ENCODE measurements at places on chromosomes 6 and 20.

- peak; percentile 96 for DNase-seq
Measured at GRCh38 chr20:32819992-32820697, 391 bp downstream of the MAPRE1 start.

GRCh38 chr20:52432740-52433139 lies 241.2 kb upstream of the ZFP64 start:
- no peak for DNase-seq

GRCh38 chr20:36454698-36455427 lies 86.5 kb upstream of the MYL9 start:
- no peak for DNase-seq

GRCh38 chr6:113380591-113380990 lies 476.6 kb upstream of the MARCKS start:
- DNase-seq, result no peak

DNA sequence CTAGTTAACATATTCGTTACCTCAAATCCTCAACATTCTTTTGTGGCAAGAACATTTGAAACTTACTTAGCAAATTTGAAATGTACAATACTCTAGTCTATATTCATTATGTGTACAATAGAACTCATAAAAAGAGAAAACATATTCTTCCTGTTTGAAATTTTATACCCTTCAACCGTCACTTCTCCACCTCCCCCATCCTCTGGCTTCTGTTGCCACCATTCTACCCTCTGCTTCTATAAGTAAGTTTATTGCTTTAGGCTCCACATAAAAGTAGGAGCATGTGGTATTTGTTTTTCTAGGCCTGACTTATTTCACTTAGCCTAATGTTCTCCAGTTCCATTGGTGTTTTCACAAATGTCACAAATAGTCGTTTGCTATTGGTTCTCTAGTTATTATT lies 205.3 kb downstream of the TENT5A start:
- DNase-seq, result no peak

- no peak for DNase-seq
Measured at GRCh38 chr6:169859978-169860703, 108.7 kb downstream of the ERMARD start.

GRCh38 chr20:63911176-63911575 lies 16.2 kb downstream of the DNAJC5 start:
- no peak for DNase-seq

DNA sequence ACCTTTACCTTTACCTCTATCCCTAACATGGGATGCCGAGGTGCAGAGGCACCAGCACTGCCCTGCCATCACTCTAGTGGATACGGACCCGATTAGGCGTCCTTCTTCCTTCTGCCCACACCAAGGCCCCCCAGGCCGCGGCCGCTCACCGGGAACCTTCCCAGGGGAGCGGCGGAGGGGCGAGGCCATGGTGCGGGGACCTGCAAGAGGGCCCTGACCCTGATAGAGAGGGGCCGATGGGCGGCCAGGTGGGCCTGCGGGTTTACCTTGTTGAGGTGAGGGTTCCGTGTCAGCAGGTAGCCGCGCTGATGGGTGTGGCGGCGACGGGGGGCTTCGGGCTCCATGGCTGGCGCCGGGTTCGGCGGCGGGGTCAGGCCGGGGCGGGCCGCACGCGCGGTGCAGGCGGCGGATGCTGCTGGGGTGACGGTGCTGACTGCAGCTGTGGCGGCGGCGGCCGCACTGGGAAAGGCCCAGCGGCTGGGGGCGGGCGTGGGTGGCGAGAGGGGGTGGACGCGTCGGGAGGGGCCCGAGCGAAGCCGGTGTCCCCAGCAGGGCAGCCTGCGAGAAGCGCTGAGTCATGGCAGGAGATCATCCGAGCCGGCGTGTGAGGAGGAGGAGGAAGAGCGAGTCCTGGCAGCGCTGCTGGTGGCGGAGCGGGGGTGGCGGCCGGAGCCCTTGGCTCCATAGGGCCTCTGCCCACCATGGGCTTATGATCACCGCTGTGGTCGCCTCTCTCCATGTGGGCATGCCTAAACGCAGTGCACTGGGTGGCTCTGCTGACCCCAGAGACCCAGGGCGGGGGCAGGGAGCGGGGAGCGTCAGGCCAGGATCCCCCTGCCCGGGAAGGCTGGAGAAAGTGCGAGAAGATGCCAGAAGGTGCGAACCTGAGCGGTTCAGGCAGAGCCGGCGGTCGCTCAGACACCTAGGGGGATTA lies at the start of gene ME1:
Gene ME1 (minus strand): TSS at position 441 of the 934 bp plus-strand sequence. CDS start 97 bp downstream, at position 344.
- peak; percentile 73 for DNase-seq

DNA sequence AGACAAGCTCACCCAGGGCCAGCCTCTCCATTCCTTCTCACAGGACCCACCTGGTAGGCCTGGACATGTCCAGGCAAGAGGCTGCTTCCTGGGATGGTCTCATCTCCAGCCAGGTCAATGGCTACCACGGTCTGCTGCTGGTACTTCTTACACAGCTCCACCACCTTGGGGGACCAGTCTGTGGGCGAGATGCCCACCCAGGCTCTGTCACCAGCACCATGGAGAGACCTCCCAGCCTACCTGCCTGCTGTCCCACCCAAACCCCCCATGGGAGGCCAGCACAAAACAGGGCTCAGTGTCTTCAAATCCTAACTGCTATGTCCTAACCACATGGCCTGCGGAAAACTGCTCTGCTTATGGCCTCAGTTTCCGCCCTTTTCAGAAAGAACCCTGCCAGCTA lies 27.3 kb downstream of the ADA start:
- DNase-seq, result no peak

GRCh38 chr6:135129136-135129856 lies 51.8 kb upstream of the MYB start:
- DNase-seq, result no peak

DNA sequence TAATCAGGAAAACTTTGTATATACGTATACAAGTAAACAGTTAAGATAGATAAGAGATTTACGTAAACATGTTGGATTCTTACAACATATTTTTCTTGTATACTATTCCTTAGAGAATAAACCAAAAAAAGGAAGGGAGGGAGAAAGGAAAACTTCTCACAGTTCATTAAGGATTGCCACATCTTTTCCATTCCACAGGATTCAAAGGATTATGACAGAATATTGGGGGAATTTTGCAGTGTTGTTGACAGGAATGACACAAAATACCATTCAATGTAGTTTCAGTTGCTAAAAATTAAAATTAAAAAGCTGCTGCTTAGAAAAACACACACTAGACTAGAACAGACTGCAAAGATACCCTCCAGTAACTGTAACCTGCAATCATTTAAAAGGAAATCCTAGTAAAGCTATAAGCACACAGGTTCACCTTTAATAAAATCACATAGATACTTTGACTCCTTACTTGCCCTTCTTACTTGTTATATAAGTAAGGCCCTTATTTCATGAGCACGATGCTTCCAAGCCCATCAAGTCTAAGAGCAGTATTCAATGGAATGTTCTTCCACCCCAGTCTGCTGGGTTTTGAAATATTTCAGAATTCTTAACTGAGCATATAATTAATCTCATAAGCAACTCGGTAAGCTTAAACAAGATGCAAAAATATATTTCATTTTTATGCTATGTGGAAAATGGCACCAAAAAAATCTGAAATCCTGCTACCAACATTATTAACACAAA lies 107.8 kb downstream of the SMLR1 start:
- no peak for DNase-seq

DNA sequence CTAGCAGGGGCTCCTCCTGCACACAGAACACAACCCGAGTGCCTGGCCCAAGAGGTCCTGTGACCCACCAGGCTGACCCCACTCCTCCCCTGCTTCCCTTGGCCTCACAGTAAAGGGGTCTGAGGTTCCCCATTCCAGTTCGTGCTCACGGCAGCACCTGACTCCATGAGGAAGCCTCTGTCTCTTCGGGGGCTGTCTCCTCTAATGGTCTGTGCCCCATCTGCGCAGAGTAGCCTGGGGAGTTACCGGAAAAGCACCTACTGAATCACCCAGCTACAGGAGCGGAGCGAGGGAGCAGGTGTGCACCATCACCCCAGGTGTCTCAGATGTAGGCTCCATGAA lies 93.2 kb downstream of the ASXL1 start:
- DNase-seq, result no peak

DNA sequence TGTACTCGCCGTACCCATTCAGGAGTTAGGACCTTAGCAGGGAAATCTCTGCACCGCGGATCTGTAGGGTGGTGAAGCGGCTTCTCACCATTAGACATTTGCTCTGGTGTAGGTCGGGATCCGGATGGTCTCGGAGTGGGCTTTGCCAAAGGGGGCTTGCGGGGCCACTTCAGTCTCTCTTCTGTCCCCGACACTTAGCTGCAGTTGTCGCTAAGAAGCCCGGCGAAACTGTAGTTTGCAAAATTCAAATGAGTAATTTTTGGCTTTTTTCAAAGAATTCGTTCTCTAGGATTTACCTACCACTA lies 433 bp downstream of the QRSL1 start:
- peak; percentile 36 for DNase-seq

GRCh38 chr6:32968867-32969684 lies 682 bp downstream of the BRD2 start:
- peak; percentile 63 for DNase-seq

DNA sequence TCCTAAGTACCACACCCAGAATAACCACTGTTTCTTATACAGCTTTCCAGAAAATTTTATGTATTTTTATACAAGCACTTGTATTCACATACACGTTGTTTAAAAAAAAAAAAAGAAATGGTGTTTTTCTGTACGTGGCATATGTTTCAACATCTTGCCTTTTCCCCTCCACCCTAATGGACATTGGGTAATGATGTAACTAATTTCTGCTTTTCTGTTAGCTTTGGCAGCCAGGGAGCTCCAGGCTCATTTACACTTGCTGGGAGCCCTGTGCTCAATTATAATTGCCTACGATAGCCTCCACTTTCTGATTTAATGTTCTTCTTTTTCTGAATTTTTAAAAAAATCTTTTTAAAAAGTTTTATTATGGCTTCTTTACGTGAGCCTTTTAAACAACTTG lies 352.4 kb downstream of the UTRN start:
- DNase-seq, result no peak

GRCh38 chr20:38152175-38152620 lies 12.9 kb downstream of the TGM2 start:
- no peak for DNase-seq

DNA sequence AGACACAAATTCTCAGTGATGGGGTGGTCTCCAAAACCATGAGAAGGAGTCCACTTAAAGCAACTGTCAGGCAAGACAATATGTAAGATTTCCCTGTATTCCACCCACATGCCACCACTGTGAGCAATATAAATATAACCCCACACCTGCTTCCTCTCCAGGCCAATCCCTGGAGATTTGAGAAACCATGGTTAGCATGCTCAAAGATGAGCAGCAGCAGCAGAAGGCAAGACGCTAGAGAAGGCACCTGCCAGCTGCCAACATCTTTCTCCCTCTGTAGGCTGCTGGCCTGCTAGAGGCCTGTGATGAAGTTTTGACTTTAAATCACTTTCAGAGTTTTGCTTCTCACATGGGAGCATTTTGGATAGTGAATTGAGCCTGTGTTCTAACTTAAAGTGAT lies 7.9 kb upstream of the SOD2 start:
- DNase-seq, result peak; percentile 51

GRCh38 chr6:169337886-169338445 lies 84.3 kb upstream of the THBS2 start:
- no peak for DNase-seq

DNA sequence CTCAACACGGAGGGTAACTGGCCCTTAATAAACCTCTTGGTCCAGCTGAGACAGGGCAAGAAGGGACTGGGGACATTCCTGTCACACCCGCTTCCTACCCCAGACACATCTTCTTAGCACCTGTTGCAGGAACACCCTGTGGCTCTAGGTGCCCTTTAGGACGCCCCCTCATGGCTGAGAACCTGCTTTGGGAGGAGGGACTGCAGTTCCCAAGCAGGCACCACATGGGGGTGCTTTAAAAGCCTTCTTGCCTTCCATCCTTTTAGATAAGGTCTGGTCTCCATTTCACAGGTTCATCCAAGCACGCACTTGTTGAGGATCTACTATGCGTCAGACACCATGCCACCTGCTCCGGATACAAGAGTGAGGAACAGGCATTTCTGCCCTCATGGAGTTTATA lies 26.6 kb downstream of the NSFL1C start:
- DNase-seq, result peak; percentile 13

DNA sequence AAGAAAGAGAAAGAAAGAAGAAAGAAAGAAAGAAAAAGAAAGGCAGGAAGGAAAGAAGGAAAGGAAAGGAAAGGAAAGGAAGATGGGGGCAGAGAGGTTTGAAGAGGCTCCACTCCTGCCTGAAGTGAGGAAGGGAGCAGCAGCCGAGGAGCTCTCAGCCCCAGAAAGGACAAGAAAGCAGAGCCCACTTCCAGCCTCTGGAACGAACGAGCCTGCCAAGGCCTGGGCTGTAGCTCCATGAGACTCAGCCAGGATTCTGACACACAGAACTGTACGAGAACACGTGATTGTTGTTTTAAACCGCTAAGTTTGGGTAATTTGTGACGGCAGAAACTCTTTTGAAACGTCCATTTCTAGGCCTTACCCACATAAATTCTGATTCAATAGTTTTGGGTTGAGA lies 69.5 kb downstream of the TTLL2 start:
- DNase-seq, result no peak

DNA sequence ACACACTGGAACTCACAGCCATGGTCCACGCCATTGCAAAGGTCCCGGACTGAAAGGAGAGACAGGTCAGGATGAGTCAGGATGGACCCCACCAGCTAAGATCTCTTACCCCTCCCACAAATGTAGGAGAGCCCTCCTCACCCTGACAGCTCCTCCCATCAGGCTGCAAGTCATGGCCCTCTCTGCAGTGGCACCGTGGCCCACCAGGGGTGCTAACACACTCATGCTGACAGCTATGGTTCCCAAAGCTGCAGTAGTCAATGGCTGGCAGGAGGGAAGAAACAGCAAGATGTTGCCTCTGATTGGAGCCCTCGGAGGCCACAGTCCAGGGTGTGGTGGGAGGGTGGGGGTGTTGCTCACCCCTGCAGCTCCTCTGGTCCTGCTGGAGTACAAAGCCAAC lies 5.7 kb upstream of the RBPJL start:
- DNase-seq, result peak; percentile 13

DNA sequence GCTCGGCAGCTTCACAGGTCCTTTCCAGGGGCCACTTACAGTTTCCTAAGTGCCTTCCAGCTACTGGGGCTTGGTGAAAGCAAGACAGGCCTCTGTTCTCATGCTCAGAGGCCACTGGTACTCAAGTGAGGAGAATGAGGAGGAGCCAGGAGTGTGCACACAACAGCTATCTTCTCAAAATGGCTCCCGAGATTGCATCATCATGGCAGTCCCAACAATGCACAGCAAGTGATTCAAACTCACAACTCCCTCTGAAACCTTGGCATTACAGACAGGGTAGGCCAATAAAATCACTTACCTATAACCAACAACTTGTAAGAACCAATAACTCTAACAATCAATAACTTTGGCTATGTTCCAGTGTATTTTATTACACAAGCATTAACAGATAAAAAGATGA lies 77.4 kb downstream of the RALGAPA2 start:
- DNase-seq, result no peak

DNA sequence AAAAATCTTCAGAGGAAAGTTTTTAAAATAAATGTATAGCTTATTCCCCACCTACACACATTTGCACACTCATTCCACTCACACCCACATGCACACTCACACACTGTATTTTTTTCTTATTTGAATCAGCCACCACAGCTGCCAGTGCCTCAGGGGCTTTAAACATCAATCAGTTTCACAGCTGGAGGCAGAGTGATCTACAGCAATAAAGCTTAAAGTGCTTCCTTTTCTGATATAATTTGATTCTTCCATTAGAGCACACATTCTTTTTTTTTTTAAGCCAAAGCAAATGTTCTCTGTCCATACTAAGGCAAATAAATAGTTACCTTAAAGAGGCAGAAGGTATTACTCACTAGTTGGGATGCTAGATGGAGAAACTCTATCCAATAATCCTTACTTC lies 498.8 kb upstream of the POU3F2 start:
- DNase-seq, result peak; percentile 92

GRCh38 chr6:484086-484745 lies 92.7 kb downstream of the IRF4 start:
- DNase-seq, result peak; percentile 64
